NCI-H1417 (cell line): ENCODE measurements at places on chromosomes 4 and X.

- DNase-seq, result peak; percentile 6
These were observed 84.9 kb upstream of the TBL1X start for GRCh38 chrX:9379697-9380551.

DNA sequence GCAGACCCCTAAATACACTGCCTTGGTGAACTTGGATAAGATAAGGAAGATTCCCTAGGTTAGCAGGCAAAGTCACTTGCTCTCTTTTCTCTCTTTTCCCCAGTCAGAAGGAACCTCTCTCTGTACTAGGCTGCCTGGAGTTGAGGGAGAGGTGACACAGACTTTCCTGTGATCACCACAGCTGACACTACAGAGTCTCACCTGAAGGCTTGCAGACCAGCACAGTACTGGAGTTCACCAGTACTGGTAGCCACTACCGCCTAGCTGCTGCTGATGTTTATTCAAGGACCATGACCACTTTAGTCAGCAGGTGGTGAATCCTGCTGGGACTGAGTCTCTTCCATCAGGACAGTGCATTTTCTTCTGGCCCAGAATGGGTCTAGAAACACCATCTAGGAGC is 63.3 kb downstream of the PTPN13 start:
- no peak for DNase-seq

DNA sequence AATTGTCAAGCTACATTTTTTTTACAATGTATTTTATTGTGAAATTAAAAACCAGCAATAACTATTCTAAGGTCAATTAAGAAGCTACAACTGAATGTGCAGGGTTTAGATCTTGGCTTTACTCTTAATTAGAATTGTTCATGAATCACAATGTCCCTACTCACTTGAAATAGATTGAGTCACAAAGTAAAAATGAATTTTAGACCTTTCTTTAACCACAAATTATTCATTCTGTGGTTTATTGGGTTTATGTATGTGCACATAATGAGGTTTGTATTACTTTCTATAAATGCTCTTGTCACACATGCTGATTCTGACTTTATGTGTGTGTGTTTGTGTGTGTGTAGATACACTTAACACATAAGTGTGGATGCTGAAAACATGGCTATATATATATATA is 647.0 kb upstream of the AADAT start:
- no peak for DNase-seq

- peak; percentile 19 for DNase-seq
These were observed 192.3 kb upstream of the ANKRD50 start for GRCh38 chr4:124904723-124905388.

- no peak for DNase-seq
These were observed 60.2 kb upstream of the HUWE1 start for GRCh38 chrX:53746718-53747117.

- DNase-seq, result no peak
These were observed 85.9 kb downstream of the PRKX start for GRCh38 chrX:3627594-3627993.

DNA sequence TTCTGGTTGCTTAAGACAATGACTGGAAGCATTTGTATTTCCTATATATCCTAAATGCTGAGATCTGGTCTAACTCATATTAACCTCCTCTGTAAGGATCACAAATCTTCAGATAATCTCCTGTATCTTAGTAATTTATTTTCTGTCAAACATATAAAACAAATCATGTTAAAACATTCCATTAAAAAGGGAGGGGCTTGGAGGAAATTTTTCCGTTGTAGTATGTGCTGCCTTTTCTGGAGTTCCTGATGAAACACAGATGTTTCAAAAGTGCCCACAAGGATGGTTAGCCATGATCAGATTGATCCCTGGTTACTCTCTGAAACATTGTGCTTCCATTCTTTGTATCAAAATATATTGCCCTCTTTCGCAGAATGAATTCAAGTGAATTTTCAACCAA is 182.1 kb downstream of the TENM3 start:
- no peak for DNase-seq

DNA sequence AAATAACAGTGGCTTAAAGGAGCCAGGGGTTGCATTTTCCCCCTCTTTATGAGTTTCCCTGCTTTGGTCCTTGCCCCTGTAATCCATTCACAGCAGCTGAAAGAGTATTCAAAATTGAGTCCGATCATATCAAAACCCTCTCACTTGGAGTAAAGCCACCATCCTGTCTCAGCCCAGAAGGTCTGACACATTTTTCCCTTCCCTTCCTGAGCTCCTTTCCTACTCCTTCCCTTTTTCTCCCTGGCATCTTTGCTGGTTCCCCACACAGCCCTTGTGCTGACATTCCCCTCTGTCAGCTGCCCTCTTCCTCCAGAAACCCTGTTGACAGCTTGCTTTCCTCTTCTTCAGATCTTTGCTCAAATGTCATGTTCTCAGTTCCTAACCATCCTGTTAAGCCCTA is 295.6 kb downstream of the EVC2 start:
- no peak for DNase-seq

DNA sequence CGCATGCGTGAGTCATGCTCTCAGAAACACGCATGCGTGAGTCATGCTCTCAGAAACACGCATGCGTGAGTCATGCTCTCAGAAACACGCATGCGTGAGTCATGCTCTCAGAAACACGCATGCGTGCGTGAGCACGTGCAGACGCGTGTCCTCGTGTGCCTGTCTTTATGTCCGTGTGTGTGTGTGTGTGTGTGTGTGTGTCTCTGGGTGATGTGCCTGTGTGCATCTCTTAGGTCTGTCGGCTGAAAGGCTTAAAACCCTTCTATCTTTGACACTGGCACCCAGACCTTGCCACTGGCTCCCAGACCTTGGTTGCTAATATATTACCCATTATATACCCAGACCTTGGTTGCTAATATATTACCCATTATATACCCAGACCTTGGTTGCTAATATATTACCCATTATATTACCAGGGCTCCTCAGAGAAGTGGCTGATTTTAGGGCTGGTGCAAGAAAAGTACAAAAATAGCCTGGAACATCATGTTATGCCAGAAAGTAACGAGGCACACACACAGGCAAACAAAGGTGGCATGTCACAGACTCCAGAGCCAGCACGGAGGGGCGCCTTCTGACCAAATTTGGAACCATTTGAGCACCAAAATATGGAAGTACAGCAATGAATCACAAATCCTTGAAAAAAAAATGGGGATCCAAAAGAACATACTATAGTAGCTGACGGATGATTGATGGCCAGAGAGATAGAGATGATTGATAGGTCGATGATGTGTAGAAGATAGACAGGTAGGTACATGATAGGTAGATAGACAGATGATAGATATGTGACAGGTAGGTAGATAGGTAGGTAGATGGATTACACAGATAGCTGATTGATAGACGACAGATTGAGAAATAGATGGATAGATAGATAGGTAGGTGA is 19.2 kb upstream of the ADRA2C start:
- DNase-seq, result no peak

DNA sequence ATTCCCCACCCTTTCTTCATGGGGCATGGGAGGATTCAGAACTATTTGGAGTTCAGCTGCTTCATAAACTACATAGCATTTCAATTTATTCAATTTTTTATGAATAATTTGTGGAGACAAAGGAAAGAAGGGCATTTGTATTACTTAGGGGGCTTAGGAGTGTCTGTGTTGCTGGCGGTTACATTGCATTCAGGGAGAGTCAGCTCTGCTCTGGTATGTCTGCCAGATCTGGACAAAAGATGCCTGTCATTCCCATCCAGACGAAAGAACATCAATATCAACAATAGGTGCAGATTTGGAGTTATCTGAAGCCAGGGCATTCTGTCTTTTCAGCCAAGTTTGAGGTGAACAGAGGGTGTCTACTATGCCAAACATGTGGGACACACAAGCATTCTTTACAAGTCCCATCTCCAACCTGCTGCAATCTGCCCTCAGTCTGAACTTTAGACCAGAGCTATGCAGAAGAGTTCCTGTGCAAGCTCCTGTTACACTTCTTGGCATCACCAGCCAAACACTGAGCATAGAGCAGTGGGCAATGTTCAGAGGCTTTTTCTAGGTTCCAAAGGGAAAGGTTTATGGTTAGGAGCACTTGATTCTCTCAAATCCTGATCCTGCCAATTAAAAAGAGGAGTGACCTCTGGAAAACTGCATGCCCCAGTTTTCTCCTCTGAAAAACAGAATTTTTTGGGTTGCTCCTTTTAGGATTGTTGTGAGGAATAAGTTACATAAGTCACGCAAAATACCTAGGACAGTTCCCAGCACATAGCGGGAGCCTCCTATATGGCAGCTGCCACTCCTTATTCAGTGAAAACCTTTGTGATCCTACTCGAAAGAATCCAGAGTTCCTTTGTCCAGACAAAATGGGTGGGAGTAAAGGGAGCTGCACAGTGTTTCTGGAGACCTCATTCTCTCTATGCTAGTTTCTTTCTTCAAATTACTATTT is 719.5 kb upstream of the SLIT2 start:
- DNase-seq, result no peak

GRCh38 chr4:113113151-113113550 is 63.7 kb downstream of the ANK2 start:
- no peak for DNase-seq

GRCh38 chr4:138446456-138446855 is 204.3 kb upstream of the SLC7A11 start:
- no peak for DNase-seq

DNA sequence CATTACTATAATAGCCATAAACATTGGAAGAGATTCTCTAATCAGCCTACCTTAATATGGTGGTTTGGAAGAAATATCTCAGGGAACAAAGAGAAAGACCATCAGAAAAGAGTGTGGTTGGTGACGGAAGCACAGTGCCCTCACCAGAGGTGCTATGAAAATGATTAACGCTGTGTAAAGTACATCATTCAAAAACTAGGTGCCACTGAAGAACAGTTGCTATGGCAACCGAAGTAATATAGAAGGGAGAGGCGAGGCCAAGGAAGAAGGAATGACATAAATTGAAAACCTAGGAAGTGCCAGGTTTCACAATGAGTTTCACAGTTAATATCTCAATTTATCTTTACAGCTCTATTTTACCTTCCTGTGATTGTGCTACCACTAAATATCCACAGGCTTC is 57.0 kb upstream of the ARSJ start:
- peak; percentile 32 for DNase-seq

- DNase-seq, result no peak
These were observed 162.0 kb upstream of the WDFY3 start for GRCh38 chr4:85128246-85129204.

DNA sequence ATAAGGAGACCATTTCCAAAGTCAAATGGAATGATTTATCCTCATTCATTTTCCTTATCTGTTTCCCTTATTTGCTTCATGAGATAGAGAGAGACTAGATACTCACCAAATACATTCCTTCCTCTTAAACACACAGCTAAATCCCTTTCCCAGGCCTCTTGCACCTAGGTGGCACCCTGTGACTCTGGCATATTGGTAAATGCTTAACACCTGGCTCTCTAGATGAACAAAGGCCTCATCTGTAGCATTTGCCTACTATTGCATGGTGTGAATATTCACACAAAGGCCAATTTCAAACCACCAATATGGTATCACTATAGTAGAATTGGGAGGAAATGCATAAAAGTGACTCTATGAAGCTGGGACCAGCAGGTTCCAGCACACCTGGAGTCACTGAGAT is 22.1 kb upstream of the SLC10A4 start:
- DNase-seq, result no peak

GRCh38 chrX:43655151-43656004 is 721 bp upstream of the MAOA start:
- no peak for DNase-seq

- no peak for DNase-seq
These were observed 7.8 kb downstream of the TMEM156 start for GRCh38 chr4:39024311-39024865.

DNA sequence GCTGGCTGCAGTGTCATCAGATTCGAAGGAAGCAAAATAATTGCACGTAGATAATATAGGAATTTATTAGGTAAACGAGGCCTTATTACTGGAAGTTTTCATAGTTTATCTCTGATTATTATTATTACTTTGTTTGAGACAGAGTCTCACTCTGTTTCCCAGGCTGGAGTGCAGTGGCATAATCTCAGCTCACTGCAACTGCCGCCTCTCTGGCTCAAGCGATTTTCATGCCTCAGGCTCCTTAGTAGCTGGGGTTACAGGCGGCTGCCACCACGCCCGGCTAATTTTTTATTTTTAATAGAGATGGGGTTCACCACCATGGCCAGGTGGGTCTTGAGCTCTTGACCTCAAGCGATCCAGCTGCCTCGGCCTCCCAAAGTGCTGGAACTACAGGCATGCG is 12.5 kb downstream of the CLCN3 start:
- no peak for DNase-seq

- peak; percentile 29 for DNase-seq
These were observed 314.1 kb downstream of the STK32B start for GRCh38 chr4:5365071-5366008.

GRCh38 chrX:119617517-119618164 is 11.4 kb upstream of the NKRF start:
- no peak for DNase-seq

DNA sequence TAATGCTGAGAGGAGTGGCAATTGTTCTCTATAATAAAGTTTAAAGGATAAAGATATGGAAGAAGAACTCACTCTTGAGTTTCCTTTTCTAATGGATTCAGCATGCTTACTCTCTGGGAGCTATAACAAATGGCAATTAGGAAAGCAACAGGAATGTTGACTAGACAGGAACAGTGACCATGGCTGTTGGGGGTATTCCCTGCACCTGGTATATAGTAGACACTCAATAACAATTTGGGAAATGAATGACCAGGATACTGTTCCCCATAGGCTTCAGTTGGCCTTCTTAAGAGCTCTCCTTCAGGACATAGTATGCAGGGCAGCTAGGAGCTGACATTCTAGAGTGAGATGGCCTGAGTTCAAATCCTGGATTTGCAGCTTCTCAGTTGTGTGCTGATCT is 1.8 kb downstream of the LIMCH1 start:
- DNase-seq, result no peak

DNA sequence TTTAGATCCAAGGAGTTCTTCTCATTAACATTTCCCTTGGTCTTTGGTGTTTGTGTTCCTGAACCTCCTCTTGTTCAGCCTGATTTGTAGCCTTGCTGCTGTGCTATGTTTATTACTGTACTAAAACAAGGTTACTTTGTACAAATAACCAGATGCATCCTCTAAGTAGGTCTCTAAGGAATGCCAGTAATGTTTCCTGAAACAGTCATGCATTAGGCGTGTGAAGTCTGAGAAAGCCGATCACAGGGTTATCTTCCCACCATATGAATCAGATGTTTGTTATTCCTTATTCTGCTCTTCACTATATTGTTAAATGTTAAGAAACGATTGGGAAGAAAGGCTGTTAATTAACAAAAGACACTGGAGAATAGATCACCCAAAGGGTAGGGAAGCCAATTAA is 66.9 kb downstream of the GALNTL6 start:
- no peak for DNase-seq

- DNase-seq, result no peak
These were observed 61.6 kb upstream of the PRPS1 start for GRCh38 chrX:107566604-107567262.

DNA sequence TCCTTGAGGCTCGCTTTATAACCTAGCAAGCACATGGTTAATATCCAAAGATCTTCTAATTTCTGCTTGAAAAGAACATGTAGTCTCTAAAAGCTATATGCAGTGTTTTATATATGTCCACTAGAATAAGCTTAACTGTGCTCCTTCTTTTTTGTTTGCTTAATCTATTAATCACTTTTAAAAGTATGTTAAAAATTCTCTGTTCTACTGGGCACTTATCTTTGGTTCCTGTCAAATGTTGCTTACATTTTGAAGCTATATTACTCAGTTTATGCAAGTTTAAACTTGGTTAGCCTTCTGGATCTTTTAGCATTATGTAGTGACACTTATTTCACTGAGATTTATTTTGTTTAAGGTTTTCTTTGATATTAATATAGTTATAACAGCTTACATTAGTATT is 32.5 kb downstream of the MAOA start:
- DNase-seq, result no peak

- no peak for DNase-seq
These were observed 32.0 kb downstream of the GPRIN3 start for GRCh38 chr4:89275587-89275986.

GRCh38 chrX:40117715-40118285 is 20.0 kb upstream of the BCOR start:
- DNase-seq, result no peak
